ENCODE measurements at places on chromosomes 12 and 14.

DNA sequence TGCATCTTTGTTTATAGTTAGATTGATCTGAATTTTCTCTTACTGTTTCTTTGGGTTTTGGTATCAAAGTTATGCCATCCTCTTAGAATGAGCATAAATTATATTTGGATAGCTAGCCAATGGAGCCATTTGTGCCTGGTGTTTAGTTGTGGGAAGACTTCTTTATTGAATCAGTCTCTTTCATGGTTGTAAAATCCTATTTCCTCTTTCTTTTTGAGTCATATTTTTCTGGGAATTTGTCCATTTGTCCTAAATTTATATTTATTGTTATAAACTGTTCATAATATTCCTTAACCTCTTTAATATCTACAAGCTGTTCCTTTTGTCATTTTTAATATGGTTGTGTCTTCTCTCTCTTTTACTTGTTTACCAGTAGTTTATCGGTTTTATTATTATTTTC, 462.5 kb downstream of the AEBP2 start:
- no peak for DNase-seq

DNA sequence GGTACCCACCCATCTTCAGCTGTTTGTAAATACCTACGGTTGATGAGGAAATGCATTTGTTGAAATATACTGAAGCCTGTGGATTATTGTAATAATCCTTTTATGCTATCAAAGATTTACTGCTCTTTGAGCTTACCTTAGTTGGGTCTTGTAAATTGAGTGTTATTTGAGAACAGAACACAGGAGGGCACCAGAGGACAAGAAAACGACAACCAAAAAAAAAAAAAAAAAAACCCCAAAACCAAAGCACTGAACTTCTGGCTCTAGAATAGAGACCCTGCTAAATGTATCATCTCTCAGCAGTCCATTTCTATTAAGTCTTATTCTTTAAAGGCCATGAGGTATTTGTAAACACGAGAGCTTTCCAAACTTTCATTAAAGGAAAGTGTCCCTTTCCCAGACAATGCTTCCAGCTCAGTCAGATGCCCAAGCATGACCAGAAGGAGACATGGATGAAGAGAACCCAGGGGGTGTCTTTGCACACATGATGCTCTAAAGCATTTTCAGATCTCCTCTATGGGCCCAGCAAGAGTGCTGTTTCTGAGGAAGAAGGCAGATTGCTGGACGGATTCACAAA, 763.9 kb downstream of the NRXN3 start:
- DNase-seq: peak; percentile 15

DNA sequence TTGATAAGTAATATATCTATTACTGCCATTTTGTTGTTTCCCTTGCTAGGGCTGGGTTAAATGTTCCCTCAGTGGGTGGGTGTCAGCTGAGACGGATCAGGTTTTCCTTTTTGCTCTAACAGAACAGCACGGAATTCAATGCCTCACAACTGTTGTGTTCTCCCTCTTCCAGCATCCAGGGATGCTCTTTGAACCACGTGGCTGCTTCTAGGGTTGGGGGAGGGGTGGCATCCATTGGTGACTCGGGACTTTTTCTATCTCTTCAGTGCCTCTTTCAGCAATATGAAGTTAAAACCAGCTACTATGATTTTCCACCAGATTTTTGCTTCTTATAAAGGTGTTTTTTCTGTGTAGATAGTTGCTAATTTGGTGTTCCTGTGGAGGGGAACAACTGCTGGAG, 884.9 kb upstream of the FOXG1 start:
- no peak for DNase-seq

GRCh38 chr14:68111097-68111852, 291.7 kb downstream of the RAD51B start:
- peak; percentile 80 for DNase-seq

GRCh38 chr14:69317102-69317755, 57.3 kb downstream of the GALNT16 start:
- no peak for DNase-seq

DNA sequence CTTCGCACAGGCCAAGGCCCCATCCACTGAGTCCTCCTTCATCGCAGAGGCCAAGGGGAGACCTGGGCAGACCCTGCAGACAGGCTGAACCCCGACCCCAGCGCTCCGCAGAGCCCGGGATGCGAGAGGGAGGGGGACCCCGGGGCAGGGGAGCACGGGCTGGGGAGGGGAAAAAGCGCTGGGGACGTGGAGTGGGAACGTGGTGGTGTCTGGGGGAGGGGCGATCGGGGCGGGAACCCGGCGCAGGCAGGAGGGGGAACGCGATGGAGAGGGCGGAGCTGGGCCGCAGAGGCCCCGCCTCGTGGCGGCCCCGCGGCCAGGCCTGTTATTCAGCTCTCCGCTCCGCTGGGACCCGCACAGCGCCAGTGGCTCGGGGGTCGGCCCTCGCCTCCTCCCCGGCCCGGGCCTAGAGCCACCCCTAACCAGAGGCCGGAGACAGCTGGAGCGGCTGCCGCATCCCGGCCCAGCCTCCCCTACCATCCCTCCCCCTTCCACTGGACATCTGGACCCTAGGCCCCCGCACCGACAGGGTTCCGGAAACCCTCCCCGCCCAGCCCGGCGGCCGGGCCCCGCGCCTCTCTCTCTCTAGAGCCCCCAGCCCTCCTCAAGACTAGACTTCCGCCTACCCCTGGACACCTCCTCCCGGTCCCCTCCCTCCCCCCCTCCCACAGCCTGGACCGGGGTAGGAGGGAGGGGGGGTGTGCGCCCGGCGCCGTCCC, at the start of gene ARHGEF25:
ARHGEF25 (plus strand) TSS at position 328 of the 719 bp plus-strand sequence. CDS start 460 bp downstream, outside the sequence.
- DNase-seq: peak; percentile 34

Data from NCI-H2081 (cell line).